Astrocyte (in vitro differentiated cells and primary cell): ENCODE measurements at places on chromosomes 16 and 17. TPM values are rescaled to one million over a fixed set of nuclear protein-coding genes. Genes with fewer than 3 reads are reported as not detected.

Gene FBXO39
- total RNA-seq: 0.93 and 1.2 TPM in 2 replicates

Gene KRT39
- total RNA-seq: not detected in 2 replicates

Gene ATXN1L
- 31.9 and 32.7 TPM in 2 replicates for total RNA-seq

Gene MMP28
- total RNA-seq: 1.2 and 2.6 TPM in 2 replicates

Gene G6PC1
- total RNA-seq: not detected in 2 replicates

Gene ITGAX
- 0.27 TPM in 1 of 2 replicates, not detected in the other for total RNA-seq

Gene CCL16
- not detected in 2 replicates for total RNA-seq

Gene TBC1D26
- 0.14 and 0.77 TPM in 2 replicates for total RNA-seq

Gene OR1F1
- total RNA-seq: 0.32 TPM in 1 of 2 replicates, not detected in the other

Gene PKMYT1
- total RNA-seq: 3.9 TPM in 2 replicates

Gene TUBG2
- 14.4 and 16.6 TPM in 2 replicates for total RNA-seq

Gene EVPLL
- total RNA-seq: not detected in 2 replicates

Gene POLR3E
- 30.3 and 32.5 TPM in 2 replicates for total RNA-seq

Gene CCL4
- total RNA-seq: 21.8 and 23.4 TPM in 2 replicates

Gene RND2
- total RNA-seq: 1.3 and 2.3 TPM in 2 replicates

Gene EPX
- not detected in 2 replicates for total RNA-seq

Gene SLC9A5
- 2.4 and 2.5 TPM in 2 replicates for total RNA-seq

Gene LHX1
- total RNA-seq: 10.8 and 11.8 TPM in 2 replicates

Gene KRTAP9-1
- not detected in 2 replicates for total RNA-seq

Gene FAM234A
- total RNA-seq: 70.8 and 88.7 TPM in 2 replicates

Gene ITGB4
- 2.1 and 6.6 TPM in 2 replicates for total RNA-seq

Gene PPP1R27
- 0.65 TPM in 1 of 2 replicates, not detected in the other for total RNA-seq

Gene PTGES3L
- 5.1 and 5.8 TPM in 2 replicates for total RNA-seq

Gene CAPNS2
- total RNA-seq: 2.1 and 3.4 TPM in 2 replicates

Gene CBX2
- total RNA-seq: 3.9 and 6.7 TPM in 2 replicates
